ENCODE measurements at places on chromosomes 11 and 22.

DNA sequence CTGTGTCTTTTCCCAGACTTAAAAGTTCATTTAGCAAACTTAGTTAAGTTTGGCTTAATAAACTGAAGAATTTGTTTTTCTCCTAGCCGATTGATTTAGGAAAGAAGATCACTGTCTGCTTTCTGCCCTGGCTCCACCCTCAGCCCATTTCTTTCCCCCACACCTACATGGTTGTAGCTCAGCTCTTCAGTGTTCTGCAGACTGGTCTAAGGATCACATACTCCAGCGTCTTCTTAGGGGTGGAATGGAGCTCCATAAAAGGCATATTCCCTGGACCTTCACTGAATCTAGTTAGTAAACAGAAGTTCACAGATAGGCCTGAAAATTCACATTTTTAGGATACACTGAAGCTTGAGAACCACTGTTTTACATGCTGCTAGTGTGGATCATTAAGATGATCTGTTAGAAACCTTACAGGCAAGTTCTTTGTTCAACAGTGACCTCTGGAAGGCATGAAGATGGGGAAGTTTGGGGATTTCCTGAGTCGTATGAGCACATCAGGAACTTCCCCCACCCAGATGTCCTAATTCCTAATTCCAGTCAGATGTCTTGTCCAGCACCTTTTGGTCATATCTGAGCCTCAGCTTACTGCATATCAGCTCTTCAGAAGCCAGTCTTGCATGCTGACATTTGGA is 16.8 kb downstream of the PIWIL4 start:
- DNase-seq = no peak

DNA sequence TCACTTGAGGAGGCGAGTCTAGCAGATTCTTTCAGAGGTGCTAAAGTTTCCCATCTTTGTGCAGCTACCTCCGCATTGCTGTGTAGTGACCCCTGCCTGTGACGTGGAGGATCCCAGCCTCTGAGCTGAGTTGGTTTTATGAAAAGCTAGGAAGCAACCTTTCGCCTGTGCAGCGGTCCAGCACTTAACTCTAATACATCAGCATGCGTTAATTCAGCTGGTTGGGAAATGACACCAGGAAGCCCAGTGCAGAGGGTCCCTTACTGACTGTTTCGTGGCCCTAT is 8.9 kb upstream of the SAMM50 start:
- DNase-seq = peak; percentile 28

DNA sequence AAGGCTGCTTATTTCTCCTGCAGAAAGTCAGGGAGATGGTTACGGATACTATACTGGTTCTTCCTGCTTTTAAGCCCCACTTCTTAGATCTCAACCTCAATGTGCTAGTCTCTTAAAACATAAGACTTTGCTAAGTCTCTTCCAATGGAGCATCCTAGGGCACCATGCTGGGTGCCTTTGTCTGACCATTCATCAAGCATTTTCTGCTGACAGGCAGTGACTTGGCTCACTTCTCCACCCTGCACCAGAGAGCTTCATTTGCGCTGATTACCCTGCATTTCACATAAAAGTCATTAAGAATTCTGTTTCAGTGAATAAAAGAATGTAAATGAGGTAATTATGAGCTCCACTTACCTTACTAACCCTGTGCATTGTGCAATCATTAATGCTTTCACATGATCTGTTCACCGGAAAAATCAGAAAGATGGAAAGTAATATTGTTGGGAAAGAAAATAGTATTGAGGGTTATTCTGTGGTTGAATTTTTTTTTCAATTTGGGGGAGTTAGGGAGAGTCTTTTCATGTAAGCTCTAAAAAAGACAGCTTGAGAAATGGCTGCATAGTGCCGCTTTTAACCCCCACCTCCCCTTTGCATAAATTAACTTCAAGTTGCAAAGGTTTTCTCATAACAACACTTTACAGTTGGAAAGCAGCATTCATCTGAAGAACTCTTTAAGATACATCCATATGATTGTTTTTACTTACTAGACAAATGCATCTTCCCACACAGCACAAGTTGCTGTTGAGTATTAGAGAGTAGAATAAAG is 677.3 kb upstream of the KIRREL3 start:
- DNase-seq = no peak

DNA sequence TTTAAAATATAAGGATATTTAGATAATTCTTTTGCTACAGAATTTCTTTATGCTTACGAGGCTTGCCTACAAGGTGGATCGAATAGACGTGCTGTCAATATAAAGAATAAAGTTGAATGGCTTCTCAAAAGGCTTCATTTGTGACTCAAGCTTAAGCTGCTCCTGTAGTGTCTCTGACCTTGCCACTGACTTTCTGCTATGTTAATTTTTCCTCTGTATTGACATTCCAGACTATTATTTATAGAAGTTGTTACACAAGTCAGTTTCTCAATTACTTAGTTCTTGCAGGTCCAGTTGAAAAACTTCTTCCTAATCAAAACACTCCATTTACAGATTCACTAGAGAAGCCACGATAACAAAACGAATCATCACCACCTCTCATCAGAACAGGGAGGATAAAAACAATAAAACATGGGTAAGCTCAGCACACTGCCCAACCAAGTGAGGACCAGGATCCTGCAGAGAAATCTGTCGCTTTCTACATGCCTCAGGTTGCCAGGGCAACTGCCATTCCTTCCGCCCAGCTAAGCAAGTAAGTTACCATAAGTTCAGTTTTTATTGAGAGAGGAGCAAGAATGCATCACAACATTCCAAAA is 39.0 kb upstream of the CHKA start:
- DNase-seq = no peak

GRCh38 chr22:38069372-38070249 is 12.4 kb downstream of the PICK1 start:
- peak; percentile 83 for DNase-seq

Measured in nucleus accumbens (tissue), 56 donors.